ENCODE measurements at places on chromosomes 4 and X.

GRCh38 chrX:29587107-29587506, 628.3 kb upstream of the MAGEB2 start:
- no peak for DNase-seq

- DNase-seq = no peak
Observed at GRCh38 chrX:118867251-118867650, 43.6 kb downstream of the ZCCHC12 start.

DNA sequence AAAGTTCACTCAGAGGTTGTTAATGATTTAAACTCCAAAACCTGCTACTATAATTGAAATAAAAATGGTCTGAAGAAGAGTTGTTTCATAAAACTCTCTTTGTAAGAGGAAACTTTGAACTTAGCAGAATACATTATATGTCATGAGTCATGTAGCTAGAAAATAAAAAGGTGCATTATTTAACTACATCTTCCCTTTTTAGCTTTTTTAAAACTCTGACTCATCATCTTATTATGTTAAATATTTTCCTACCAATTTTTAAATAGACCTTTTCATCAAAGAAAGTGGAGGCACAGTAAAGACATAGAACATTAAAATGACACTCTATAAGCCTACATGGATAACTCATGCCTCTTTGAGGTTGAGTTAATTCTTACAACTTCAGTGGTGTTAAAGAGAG, 1.2 kb upstream of the ZNF827 start:
- DNase-seq = no peak

DNA sequence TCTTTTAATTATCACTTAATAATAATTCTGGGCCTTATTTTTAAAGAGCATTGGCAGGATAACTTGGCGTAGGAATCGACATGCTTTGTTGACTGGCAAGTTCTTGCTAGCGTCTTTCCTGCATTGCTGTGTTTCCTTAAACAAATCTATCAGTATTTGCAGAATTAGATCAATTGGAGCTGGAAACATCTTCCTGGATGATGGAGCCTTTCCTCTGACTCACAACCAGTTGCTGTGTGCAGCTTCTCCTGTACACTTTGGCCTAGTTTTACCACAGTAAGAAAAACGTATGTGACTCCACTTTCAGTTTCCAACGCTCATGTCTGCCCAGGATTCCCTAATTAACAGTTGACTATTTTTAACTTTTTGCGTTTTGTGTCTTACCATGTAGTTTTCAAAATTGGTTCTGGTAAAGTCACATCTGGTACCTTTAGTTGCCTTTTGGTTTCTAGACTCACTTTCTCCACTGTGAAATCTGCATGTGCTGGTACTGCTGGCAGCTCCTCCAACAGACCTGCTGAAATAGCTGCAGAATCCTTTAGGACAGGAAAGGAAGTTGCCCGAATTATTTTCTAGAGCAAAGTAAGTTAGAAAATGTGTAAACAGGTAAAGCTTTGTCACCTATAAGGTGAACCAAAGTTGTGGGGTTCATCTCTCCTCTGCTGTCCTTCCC, 553.2 kb upstream of the FAT1 start:
- DNase-seq = no peak

GRCh38 chr4:700587-701264, 4.9 kb upstream of the PCGF3 start:
- no peak for DNase-seq

- no peak for DNase-seq
Observed at GRCh38 chrX:57596516-57596915, 4.7 kb downstream of the ZXDB start.

- no peak for DNase-seq
Observed at GRCh38 chr4:122619611-122620010, 1.3 kb downstream of the IL21 start.

GRCh38 chr4:93743022-93743421, 85.5 kb upstream of the ATOH1 start:
- DNase-seq = no peak

DNA sequence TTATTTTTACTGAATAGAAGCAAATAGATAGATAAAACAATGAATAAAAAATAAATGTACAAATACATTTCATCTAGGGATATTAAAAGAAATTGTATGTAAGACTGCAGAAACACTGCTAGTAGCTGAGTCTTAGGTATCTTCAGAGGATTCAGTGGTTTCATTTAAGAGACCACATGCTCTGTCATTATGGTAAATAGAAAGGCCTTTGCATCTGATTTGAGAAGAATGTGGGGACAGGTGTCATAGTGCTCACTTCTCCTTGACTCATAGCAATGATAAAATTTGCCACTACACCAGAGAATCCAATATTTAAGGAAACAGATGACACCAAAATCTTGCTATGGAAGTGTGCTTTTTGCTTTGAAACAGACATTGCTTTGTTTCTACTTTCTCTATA, 59.8 kb upstream of the PPP1R2C start:
- no peak for DNase-seq

DNA sequence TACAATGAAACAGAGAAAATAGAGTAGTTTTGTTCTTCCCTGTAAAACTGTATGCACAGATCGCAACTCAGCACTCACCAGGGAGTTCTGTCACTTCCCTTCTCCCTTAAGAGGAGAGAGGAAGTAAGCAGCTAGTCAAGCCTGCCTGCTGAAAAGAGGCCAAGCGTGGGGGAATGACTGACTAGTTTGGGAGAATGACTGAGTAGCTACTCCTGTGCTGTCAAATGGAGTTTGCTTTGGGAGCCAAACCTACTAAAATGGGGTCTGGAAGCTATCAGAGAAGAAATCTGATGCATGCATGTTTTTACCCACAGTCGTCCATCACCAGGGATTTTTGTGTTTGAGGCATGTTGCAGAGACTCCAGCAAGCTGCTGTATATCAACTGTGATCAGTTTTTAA, 54.6 kb upstream of the LHFPL1 start:
- no peak for DNase-seq

DNA sequence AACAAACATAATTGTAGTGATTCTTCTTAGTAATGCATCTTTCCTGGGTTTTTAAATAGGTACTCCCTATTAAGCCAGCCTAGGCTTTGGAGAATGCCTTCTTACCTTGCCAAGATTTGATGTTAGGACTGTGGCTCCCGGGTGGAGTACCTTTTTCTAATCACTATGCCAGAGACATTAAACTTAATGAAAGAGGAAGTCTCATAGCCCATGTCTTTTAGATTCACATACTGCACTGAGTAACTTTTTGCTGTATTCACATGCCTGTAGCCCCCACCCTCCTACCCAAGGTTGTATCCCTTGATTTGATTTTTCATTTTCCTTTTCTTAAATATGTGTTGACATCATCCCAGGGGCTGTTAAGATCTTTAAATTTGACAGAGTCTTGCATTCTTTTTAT, 104.2 kb upstream of the TLR2 start:
- DNase-seq = no peak

- no peak for DNase-seq
Observed at GRCh38 chr4:45776146-45776545, 347.7 kb downstream of the GABRG1 start.

DNA sequence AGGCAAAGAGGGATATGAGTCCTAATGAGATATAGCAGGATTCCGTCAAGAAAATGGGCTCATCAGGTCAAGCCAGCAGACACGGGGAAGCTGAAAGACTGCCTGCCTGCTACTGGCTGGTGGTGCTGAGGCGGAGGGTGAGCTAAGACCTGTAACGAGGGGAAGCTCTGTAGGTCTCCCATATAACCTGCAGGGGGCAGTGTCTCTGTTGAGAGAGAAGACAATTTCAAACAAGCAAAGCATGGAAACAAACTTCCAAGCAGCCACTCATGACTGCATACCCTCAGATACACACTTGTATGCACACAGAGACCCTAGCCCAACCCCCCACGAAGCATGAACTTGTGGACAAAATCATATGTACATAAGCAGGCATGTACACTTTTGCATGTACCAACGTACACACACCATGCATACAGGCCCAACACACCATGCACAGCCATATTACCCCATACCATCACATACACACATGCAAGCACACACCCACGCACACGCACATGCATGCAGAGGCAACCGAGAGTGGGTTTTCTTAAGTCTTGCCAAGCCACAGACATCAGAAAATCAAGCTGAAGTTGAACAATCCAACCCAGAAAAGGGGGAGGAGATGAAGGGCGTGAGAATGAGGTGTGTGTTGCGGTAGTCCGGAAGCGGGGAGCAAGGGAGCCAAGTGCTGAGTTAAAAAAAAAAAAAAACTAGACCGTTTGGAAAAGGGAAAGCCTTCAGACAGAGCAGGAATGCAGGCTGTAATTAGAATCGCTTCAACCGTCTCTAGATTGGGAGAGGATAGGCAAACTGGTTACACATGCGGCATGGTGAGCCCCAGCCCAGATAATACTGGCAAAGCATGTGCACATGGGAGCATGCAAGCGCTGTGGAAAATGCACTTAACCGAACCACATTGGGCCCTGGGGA, 71.0 kb downstream of the PJA1 start:
- DNase-seq = peak; percentile 3
